ENCODE measurements at places on chromosomes 1 and 21. TPM values are rescaled to one million over a fixed set of nuclear protein-coding genes. Genes with fewer than 3 reads are reported as not detected.

The C1QC gene
- total RNA-seq: not detected

The CPT2 gene
- 30.6 TPM for total RNA-seq

The C1orf105 gene
- not detected for total RNA-seq

The TMEM234 gene
- 8.1 TPM for total RNA-seq

The LCA5L gene
- total RNA-seq: 1.4 TPM

The C2CD4D gene
- total RNA-seq: not detected

The DPM3 gene
- total RNA-seq: 53.2 TPM

The PTPRC gene
- 0.14 TPM for total RNA-seq

The PTPN14 gene
- total RNA-seq: 6.2 TPM

The GBP1 gene
- 18.7 TPM for total RNA-seq

The DISP3 gene
- 0.27 TPM for total RNA-seq

The EFNA1 gene
- total RNA-seq: 28.0 TPM

The UBE2U gene
- total RNA-seq: 0.17 TPM

The VWA1 gene
- 0.04 TPM for total RNA-seq

The MPL gene
- not detected for total RNA-seq

The COL6A2 gene
- total RNA-seq: 53.6 TPM
